ENCODE measurements at places on chromosomes 11 and 22.

DNA sequence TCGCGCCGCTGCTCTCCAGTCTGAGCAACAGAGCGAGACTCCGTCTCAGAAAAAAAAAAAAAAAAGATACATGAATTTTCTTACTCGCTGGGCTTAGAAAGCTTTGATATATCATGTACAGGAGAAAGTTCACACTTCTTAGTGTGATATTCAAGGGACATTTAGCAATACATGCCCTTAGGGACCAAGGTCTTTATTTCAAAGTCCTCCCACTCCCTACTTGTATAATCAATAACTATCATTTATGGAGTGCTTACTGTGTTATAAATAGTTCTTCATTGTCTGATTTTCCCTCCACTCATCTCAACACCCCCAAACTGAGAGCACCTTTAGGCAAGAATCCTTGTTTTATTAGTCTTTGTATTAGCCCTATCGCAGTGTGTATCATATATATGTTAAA lies 103.3 kb downstream of the UVRAG start:
- DNase-seq = no peak

- DNase-seq = no peak
Observed at GRCh38 chr11:134939905-134940304, 527.9 kb upstream of the B3GAT1 start.

GRCh38 chr22:17597217-17597616 lies 31.3 kb downstream of the ATP6V1E1 start:
- DNase-seq = no peak

DNA sequence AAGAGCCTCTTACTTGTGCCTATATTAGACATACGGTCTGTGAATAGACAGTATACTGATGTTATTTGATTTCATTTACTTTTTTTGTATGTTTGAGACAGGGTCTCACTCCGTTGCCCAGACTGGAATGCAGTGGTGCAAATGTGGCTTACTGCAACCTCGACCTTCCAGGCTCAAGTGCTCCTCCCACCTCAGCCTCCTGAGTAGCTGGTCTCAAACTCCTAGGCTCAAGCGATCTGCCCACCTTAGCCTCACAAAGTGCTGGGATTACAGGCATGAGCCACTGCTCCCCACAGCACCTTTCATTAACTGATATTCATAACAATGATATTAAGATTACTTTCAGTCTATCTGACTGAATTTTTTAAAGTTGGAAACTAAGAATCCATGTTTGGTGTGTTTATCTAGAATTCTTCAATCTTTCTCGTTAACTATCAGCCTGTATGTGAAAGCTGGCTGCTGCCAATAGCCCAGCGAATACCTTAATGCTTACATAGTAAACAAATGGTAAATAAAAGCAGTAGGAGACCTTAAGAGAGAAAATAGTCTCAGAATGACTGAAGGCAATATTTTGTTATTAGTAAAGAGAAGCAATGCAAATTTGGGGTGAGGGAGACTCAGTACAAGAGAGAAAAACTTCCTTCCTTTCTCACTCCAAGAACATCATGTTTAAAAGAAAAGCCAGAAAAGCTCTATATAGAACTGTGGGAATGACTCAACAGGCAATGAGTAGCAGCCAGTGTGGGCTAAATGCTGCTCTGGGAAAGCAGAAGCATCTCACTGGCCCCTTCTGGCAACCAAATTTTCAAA lies 101.9 kb downstream of the MRTFA start:
- peak; percentile 63 for DNase-seq

DNA sequence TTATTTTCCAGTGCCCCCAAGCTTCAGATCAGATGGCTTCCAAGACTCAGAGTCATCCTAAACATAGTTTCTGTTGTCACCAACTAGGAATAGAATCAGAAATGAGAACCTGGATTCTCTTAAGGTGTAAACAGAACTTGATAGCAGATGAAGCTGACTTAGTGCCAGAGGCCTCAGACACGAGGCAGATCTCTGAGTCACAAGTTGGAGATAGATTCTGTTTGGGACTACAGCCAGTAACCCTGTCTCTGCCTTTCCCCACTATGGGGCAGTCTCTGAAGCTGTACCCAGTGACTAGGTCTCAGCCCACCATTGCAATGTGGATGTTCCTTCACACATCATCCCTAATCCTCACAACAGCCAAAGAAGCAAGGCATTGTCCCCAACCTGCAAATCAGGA lies 25.4 kb downstream of the NEU3 start:
- DNase-seq = peak; percentile 82

GRCh38 chr11:16815047-16815767 lies 76.8 kb downstream of the C11orf58 start:
- peak; percentile 16 for DNase-seq

GRCh38 chr11:13635804-13636203 lies 32.7 kb upstream of the FAR1 start:
- no peak for DNase-seq

DNA sequence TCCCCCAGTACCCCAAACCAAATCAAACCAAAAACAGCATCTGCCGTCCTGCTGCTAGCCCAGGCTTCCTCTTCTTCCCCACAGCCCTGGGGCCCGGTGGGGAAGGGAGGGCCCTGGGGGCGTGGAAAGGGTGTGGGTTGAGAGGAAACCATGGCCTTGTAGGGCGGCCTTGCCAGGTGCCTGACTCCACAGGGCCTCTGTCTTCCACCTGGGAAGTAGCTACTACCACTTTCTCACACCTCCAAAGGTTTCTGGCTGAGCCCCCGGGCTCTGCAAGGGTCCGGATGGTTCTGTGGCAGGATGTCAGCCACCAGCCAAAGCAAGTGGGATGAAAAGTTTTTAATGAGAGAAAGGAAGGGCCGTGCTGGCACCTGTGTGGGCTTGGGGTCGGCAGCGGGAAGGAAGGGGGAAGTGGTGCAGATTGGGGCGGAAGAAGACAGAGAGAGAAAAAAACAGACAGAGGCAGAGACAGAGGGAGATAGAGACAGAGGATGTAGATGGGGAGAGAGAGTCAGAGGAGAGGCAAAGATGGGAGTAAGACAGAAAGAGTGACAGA lies 10.5 kb downstream of the TPST2 start:
- no peak for DNase-seq

DNA sequence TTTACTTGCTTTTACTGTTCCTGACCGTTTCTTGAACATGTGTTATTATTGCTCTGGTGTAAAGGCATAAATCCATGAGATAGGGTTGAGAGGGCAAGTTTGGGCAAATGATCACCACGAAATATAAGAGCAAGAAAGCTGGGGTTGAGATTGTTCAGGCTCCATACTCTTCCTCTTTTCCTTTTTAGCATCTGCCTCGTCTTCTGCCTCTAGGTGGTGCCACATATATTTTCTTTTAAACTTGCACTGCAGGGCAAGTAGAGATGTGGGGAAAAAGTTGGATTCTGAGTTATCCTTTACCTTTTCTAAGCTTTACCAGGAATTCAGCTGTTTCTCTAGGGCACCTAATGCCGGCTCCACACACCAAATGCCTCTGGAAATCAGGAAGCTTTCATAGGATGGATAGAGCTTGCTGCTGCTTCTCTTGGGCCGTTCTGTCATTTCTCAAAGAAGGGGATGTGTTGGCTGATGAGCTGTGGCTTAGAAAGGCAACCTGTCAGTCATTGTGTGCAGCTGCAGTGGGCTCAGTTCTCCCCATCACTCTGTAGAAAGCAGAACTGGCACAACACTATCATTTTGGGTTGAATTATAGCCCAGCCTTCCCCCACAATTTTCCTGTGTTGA lies 98.2 kb downstream of the LDLRAD3 start:
- peak; percentile 19 for DNase-seq

- no peak for DNase-seq
Observed at GRCh38 chr11:7552666-7553065, 38.9 kb downstream of the PPFIBP2 start.

DNA sequence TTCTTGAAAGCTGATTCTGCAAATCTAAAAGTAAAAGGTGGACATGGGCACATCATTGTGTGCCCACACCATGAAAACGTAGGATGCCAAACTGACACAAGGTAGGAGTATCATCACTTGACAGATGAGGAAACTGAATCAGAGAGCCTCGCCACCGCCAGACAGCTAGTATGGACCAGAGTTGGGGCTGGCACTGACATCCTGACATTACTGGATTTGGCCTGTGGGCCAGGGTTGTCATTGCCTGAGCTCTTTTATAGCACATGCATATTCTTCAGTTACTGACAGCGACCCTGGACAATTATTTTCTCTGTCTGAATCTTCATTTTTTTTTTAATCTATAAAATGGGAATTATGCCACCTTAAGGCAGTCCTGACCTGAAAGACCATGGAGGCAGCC lies 16.5 kb downstream of the USP35 start:
- DNase-seq = no peak

DNA sequence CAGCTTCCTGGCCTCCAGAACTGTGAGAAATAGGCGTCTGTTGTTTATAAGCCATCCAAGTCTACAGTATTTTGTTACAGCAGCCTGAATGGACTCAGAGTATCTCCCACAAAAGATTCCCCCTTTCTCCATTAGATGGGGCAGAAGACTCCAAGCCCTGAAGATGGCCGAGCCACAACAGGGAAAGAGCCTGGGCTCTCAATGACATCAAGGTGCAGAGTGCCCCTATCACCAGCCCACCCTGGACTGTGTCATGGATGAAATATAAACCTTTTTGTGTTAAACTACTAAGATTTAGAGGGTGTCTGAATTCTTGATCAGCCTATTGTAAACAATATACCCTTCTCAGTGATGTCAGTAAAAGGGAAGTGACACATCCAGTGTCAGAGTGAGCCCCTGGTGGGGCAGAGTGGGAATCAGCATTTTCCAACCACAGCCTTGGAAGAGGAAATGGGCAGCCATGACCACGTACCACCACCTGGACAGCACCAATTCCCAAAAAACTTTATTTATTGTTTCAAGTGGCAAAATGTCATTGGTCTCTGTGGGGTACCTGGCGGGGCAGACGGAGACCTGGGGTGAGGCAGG lies 25.5 kb downstream of the TNKS1BP1 start:
- no peak for DNase-seq

GRCh38 chr11:84455691-84456090 lies 1169.5 kb upstream of the CCDC90B start:
- peak; percentile 7 for DNase-seq

DNA sequence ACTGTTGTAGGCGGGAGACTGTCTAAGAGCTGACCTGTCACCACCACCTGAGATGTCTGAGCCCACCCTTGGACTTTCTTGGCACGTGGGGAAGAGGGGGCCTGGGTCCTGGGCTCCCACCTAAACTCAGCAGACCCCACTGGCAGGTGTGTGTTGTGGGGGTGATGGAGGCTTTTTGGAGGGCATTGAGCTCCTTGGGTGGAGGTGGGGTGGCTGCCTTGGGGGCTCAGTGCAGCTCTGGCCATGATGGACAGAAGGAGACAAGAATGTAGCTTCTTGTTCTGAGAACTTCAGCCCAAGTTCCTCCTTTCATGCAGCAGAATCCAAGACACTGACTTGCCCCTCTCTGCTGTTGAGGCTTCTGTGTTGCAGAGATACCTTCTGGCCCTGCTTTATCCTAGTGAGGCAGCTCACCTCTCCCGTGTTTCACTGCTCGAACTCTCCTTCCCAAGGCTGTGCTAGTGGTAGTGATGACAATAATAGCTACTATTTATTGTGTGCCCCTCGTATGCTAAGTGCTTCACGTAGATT lies 116.6 kb upstream of the OR4B1 start:
- DNase-seq = no peak
